ENCODE measurements at places on chromosomes 6 and 20. TPM values are rescaled to one million over a fixed set of nuclear protein-coding genes. Genes with fewer than 3 reads are reported as not detected.

ARMH2 gene
- total RNA-seq, result not detected

GRCh38 chr6:28206928-28207509 lies 18.1 kb upstream of the ZSCAN9 start:
- no peak for DNase-seq

- DNase-seq, result peak; percentile 12
Measured at GRCh38 chr20:7656687-7657467, 283.4 kb downstream of the HAO1 start.

DNA sequence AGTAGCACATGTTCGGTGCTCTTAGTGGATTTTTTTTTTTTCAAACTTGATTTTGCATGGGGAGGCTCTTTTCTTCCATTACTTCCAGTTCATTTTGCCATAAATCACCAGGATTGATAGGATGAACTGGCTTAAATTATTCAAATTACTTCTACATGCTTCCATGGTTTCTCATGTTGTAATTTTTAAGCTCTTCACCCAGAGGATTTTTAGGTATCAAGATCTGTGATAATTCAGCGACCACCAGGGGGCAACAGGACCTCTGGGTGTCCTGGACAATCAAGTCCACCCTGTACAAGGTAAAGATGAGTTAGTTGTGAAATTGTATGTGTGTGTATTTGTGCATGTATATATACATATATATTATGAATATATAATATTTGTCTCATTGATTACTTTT lies 4.2 kb upstream of the EPHA7 start:
- peak; percentile 54 for DNase-seq

DNA sequence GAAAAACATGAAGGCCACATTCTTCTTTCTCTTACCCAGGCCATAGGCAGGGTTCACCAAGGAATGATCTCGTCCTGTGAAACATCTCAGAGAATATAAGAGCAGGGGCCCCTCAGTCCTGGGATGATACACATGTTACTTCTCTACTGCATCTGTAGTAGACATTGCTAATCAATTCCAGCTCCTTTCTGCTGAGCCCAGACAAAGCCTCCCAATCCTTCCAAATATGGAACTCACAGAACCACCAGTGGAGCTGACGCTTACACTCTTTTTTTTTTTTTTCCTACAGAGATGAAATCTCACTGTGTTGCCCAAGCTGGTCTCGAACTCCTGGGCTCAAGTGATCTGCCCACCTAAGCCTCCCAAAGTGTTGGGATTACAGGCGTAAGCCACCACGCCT lies 9.1 kb downstream of the SNTA1 start:
- DNase-seq, result no peak

DNA sequence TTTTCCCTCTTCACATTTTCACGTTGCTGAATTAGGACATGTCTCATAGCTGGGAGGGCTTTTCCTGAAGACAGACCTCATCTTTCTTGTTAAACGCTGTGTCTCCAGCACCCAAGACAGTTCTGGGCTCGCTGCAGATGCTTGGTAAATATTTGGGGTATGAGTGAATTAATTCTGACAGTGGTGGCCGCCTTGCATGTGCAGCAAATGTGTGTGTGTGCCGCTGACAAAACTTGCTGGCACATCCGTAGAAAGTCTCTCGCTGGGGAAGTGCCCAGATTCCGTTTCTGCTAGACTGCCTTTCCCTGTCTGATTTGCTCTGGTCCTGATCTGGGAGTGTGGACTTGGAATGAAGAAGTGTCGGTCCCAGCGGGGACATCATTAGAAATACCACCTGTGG lies 48.2 kb upstream of the ZNFX1 start:
- DNase-seq, result no peak

- no peak for DNase-seq
Measured at GRCh38 chr6:133805876-133806275, 83.0 kb upstream of the TCF21 start.

DNA sequence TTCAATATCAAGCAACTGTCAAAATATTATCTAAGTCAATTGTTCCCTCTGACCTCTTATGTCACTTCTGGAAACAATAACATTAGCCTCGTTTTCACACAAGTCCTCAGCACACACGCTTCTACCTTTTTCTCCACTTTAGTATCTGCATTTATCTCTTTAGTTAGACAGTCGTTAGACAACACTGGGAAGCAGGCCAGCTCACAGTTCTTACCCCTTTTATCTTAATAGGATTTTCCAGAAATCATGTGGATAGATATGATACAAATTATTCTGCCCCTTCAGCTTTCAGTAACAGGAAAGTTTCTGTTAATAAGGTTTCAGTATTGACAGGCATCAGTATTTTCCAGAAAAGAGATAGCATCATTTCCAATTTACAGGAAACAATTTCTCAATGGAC lies 25.9 kb upstream of the HAO1 start:
- no peak for DNase-seq

- DNase-seq, result no peak
Measured at GRCh38 chr6:33613146-33613794, 7.9 kb upstream of the ITPR3 start.

COL10A1 gene
- not detected for total RNA-seq

SRPK1 gene
- 95.2 TPM for total RNA-seq

DNA sequence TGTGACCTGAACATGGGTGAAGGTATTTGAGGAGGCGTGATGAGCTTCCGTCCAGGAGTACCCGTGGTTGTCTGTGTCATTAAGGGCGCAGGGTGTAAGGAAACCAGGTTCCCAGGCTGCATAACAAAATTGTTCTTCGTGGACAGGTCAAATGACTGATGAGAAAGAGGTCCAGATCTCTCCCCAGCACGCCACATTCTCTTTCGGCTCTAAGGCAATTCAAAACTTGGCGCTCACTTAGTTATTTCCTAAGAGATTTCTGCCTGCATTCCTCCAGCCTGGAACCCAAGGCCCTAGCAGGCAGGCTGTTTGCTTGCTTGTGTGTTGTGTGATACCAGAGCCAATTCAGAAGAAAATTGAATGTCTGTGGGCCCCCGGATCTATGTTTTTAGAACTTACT lies 139.9 kb downstream of the AGPAT4 start:
- no peak for DNase-seq

CDS2 gene
- total RNA-seq, result 13.2 TPM

- DNase-seq, result no peak
Measured at GRCh38 chr6:125574604-125575003, 174.8 kb upstream of the HEY2 start.

CCM2L gene
- total RNA-seq, result not detected

DAAM2 gene
- not detected for total RNA-seq

HLA-DOA gene
- total RNA-seq, result not detected

DNA sequence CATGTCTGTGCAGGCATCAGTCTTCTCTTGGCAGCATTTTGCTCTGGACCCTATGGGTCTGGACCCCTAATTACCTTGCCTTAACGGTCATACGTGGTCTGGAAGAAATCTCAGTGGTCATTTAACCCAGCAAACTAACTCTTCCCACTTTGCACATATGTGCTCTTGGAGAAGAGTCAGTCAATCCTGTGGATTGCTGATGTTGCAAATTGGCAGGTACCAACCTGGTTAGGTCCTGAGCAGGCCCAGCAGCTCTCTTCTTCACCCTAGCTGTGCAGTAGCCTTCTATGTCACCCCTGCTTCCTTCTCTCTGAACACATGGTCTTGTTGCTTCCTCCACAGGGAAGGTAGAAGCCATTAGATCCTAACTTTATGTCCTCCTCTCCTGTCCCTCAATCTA lies 1.6 kb downstream of the CEP43 start:
- DNase-seq, result no peak

DNA sequence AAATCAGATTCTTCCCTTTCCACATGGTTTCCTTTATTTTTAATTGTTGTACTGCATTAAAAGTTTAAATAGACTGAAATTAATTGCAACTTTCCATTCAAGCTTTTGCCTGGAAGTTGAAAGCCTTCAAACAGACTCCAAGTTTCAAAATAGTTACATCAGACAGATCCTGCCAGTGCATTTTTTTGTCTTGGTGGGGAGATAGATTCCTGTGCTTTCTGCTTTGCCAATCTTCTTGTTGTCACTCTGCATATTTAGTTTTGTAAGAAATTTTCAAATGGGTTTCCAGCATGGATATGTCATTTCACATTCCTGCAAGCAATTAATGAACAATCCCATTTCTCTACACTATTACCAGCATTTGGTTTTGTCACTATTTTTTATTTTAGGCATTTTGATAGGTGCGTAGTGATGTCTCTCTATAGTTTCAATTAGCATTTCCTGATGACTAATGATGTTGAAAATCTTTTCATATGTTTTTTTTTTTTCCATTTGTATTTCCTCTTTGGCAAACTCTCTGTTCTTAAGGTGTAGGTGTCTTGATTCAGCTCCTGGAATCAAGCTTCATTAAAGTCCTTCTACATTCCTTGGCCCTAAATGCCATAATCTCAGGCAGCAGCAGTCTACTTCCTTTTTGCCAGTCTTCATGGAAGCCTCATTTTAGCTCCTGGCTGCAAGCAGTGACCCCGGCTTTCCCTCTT lies 40.5 kb downstream of the SCP2D1 start:
- no peak for DNase-seq

OR12D3 gene
- total RNA-seq, result not detected

ANKEF1 gene
- total RNA-seq, result 11.6 TPM

DNA sequence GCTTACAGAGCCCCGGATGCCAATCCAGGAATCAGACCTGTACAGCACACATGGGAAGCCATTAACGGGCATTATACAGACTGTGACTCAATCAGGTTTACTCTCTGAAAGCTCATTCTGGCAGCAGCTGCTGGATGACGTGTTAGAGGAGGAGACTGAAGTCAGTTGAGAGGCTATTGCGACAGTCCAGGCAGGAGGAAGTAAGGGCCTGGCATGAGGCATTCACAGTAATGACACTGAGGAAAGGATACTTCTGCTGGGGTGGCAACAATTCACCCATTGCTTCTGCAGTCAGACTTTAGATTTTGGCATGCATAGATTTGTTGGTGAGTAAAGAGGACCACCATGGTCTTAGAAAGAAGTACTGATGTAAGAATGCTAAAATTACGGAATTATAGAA lies 151.0 kb upstream of the HEY2 start:
- peak; percentile 37 for DNase-seq

CAGE1 gene
- not detected for total RNA-seq

SASH1 gene
- 10.5 TPM for total RNA-seq

DNA sequence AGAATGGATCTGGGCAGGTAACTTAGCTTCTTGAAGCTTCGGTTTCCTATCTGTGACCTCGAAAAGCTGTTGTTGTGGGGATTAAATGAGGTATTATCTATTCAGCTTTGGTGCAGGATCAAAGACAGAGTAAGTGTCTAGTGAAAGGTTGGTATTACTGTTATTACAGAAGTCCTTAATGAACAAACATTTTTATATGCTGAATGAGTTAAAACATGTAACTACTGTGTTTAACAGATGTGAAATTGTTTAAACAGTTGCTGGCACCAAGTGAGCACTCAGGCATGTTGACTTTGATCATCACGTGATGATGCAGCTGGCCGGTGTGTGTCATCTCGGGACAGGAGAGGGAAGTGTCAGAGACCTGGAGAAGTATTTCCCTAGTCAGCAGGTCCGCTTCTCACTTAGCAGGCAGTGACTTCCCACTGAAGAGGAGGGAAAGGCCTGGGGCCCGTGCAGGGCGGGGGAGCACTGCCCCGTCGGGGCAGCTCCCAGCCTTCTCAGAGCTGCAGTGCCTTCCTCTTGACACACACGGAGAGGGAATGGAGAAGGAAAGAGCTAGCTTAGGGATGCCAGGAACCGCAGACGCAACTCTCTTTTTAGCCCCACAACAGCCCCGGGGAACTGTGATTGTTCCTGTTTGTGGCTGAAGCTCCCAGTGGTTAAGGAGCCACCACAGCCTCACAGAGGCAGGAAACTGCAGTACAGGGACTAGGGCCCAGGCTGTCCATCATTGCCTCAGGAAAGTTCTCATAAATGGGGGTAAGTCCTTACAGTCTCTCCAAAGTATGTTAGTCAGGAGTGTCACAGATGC lies 18.0 kb downstream of the TUBB2A start:
- DNase-seq, result peak; percentile 77

DNA sequence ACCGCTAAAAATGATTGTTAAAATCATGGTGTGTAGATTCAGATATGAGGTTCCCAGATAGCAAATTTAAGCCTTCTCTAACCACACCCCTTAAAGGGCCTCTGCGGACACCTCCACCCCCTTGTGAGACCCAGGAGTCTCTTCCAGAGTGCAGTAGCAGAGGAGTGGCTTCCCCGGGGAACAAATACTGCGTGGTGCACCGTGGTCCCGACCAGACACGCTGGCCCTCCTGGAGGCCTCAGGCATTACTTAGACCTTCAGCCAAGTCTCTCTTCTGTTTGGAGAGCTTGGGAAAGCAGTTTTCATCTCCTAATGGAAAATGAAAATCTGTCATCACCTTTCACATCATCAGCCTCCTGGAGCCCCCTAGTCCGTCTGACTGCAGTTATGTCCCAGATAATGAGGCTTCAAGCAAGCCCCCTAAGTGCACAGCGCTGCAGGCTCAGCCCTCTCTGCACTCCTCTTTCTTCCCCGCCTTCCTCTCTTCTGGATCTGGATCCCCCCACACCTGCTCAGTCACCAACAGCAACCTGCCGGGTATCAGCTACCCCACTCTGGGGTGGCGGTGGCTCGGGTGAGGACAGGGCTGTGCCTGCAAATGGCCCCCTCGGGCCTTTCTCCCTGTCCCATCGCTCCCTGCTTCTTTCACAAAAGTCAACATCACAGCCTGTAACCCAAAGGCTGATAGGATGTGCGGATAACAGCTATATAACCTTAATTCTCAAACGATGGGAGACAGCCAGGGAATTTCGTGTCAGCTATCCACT lies 58.8 kb upstream of the TAGAP start:
- no peak for DNase-seq

GRCh38 chr6:138278326-138278725 lies 60.0 kb upstream of the PBOV1 start:
- peak; percentile 16 for DNase-seq

GRCh38 chr6:84739866-84740208 lies 24.6 kb downstream of the TBX18 start:
- no peak for DNase-seq

DNA sequence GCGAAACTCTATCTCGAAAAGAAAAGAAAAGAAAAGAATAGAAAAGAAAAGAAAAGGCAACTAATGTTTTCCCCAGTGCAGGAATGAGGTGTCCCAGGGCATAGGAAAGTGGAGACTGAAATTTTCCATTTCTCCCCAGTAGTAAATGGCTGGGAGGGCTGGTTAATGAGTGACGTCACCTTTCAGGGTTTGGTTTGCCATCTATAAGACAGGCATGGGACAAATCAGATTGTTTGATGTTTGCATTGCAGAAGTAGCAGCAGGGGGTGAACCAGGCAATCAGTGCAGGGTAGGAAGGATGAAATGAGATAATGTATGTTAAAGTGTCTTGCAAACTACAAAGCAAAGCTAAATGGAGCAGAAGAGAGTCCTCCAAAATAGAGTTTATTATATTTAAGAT lies 533.4 kb downstream of the PKHD1 start:
- DNase-seq, result no peak

GRCh38 chr6:14276667-14277404 lies 159.3 kb downstream of the CD83 start:
- no peak for DNase-seq

- DNase-seq, result no peak
Measured at GRCh38 chr6:159836718-159837490, 36.8 kb downstream of the PNLDC1 start.

GRCh38 chr6:47478233-47479139 lies 897 bp downstream of the CD2AP start:
- peak; percentile 34 for DNase-seq

- DNase-seq, result no peak
Measured at GRCh38 chr6:90676516-90677300, 89.8 kb upstream of the MAP3K7 start.

TAF11 gene
- 24.1 TPM for total RNA-seq
